ENCODE measurements at places on chromosomes 6 and 20.

- no peak for DNase-seq
Measured at GRCh38 chr6:72022830-72023229, 136.5 kb downstream of the RIMS1 start.

- no peak for DNase-seq
Measured at GRCh38 chr6:10424040-10424439, 9.2 kb upstream of the TFAP2A start.

- no peak for DNase-seq
Measured at GRCh38 chr20:63054681-63055240, 48.0 kb upstream of the BHLHE23 start.

DNA sequence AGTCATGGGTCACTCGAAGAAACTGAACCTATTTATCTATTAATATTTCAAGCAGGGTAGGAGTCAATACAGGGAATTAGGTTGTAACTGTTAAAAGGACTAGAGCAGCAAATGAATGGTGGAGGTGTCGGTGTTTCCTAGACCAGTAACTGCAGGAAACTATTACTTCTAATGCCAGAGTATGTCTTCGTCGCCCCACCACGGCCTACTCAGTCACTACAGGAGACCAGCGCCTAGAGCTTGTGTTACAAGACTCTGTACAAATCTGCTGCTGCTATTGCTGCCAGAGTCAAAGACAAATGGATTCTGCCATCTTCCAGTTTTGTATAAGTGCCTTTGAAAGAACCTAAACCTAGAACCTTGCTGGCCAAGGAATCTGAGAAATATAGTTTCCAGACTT, 343.9 kb downstream of the SOX4 start:
- no peak for DNase-seq

DNA sequence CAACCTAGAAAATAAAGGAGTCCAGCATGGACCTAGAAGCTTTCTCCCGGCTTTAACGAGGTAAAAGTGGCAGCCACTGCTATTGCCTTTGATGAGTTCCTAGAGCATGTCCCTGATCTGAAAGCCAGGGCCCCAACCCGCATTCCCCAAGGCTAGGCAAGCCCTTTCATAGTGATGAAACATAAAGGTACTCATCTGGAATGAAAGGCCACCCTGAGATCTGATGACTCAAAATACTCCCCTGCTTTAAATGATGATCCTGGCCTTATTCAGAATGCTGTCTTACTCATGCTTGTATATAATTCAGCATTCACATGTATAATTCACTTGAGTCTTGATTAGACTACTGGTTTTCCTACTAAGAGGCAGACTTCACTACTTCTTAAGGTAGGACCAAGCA, 21.3 kb downstream of the TTPAL start:
- DNase-seq = no peak

DNA sequence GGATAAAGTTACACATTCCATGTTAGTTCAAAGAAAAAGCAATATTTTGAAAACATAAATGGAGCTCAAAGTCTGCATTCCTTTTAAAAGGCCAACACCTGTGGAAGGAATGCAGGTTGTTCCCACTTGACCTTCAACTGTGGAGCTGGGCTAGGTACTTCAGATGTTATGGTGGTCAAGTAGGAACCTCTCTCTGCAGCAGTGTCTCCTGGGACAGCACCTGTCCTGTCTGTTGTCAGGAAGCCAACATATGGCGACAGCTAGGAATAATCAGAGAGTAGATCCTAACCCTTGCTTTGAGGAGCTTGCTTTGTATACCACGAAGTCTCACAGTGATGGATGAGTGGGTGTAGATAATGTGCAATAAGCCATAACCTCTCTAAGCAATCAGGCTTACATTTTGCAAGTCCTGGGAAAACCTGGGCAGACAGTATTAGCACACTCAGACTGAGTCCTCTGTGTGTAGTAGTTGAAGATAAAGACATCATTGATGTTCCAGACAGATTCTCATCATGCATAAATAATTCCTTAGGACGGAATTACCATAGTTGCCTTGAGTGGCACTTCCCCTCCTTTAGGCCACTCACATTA, 347.5 kb downstream of the PRL start:
- no peak for DNase-seq

- DNase-seq = no peak
Measured at GRCh38 chr6:50539447-50539846, 173.9 kb upstream of the TFAP2D start.

DNA sequence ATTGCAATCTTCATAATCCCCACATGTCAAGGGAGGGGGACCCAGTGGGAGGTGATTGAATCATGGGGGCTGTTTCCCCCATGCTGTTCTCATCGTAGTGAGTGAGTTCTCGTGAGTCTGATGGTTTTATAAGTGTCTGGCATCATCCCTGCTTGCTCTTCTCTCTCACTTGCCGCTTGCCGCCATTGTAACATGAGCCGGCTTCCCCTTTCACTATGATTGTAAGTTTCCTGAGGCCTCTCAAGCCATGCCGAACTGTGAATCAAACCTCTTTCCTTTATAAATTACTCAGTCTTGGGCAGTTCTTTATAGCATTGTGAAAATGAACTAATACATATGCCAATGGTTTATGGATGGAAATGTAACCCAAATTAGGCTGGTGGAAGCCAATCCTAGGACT, 109.4 kb upstream of the AKAP12 start:
- DNase-seq = no peak

- DNase-seq = no peak
Measured at GRCh38 chr6:149615805-149616204, 32.7 kb downstream of the KATNA1 start.

GRCh38 chr20:19992996-19993908, 23.9 kb upstream of the NAA20 start:
- DNase-seq = no peak

DNA sequence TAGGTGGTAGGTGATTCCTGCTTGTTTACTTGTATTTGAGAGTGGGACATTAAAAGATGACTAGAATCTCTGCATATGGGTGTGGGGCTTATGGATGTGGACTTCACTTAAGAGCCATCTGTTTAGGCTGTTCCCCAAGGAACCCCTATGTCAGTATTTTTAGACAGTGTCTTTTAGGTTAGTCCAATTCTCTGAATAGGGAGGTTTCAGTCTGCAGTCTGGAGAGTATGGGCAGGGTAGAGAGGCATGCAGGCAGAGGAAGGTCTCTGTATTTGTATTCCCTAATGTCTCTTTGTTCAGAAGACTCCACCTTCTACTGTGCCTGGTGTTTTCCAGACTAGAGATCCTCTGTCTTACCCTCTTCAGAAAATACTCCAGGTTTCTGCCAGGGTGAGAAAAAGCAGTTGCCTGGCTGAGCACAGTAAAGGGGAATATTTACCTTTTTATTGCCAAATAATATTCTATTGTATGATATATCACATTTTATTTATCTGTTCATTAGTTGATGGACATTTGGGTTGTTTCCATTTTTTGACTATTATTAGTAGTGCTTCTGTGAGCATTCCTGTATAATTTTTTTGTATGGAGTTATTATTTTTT, 19.1 kb downstream of the SLX4IP start:
- DNase-seq = no peak

- no peak for DNase-seq
Measured at GRCh38 chr6:105137388-105137787, 42.4 kb downstream of the POPDC3 start.

DNA sequence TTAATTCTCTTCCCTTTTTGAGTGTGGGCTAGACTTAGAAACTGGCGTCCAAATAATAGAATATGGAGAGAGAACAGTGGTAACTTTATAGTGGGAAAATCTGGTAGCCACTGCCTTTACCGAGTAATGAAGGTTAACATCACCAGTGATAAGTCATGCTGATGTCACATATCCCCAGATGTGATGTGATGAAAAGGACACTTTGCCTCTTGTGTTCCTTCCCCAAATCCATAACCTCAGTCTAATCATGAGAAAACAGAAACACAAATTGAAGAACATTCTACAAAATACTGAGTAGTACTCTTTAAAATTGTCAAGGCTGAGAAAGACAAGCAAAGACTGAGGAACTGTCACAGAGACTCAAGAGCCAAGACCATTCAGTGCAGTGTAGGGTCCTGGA, 17.8 kb downstream of the ANKS1A start:
- DNase-seq = no peak
